ENCODE measurements at places on chromosomes 4 and X.

DNA sequence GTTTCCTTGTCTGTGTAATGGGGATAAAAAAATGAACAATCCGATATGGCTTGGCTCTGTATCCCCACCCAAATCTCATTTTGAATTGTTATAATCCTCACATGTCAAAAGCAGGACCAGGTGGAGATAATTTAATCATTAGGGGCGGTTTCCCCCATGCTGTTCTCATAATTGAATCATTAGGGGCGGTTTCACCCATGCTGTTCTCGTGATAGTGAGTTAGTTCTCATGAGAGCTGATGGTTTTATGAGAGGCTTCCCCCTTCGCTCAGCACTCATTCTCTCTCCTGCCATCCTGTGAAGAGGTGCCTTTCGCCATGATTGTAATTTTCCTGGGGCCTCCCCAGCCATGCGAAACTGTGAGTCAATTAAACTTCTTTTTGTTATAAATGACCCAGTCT is 633.5 kb downstream of the RAPGEF2 start:
- DNase-seq: no peak

- DNase-seq: no peak
Measured at GRCh38 chr4:2689114-2689513, 67.0 kb downstream of the TNIP2 start.

- DNase-seq: no peak
Measured at GRCh38 chr4:25800245-25800644, 62.5 kb downstream of the SEL1L3 start.

DNA sequence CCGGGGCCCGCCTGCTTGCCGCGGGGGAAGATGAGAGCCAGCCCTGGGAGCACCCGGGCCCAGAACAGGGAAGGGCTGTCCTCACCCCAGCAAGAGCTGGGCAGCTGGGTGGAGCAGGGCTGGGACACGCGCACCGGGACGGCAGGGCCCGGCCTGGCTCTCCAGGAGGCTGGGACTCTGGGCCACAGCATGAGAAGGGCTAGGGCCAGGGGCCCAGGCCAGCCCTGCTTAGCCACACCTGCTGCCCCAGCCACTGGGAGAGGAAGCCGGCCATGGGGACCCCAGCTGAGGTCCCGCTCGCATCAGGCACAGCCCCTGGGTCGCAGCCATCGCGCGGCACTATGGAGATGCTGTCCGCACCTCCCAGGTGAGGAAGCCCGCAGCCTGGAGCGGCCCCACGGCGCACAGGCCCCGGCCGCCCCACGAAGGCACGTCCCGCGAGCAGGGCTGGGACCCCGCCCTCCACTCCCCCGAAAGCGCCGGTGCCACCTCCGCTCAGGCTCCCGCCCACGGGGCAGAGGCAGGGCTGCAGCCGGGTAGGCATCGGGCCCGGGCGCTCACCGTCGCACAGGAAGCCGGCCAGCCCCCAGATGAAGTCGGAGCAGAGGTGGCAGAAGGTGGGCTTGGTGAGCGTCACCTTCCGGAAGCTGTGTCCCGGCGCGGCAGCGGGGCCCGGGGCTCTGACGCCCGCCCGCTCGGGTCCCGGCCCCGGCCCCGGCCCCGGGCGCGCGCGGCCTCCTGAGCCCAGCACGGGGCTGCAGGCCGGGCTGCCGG is 531 bp downstream of the DGKQ start:
- peak; percentile 85 for DNase-seq

- DNase-seq: no peak
Measured at GRCh38 chr4:86611757-86612156, 17.6 kb downstream of the PTPN13 start.

- DNase-seq: no peak
Measured at GRCh38 chr4:58048491-58048890, 938.3 kb upstream of the IGFBP7 start.

GRCh38 chrX:13043138-13043537 is 1.3 kb downstream of the FAM9C start:
- DNase-seq: no peak

DNA sequence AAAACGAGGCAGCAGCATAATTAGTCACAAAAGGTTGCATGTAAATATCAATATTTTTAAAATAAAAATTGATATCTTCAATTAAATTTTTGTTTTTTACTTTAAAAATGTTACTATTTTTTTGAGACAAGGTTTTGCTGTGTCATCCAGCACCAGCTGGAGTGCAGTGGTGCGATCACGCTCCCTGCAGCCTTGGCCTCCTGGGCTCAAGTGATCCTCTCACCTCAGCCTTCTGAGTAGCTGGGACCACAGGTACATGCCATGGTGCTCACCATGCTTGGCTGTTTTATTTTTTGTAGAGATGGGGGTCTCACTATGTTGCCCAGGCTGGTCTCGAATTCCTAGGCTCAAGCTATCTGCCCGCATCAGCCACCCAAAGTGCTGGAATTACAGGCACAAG is 96.8 kb upstream of the FRAS1 start:
- no peak for DNase-seq

GRCh38 chrX:94961730-94962129 is 1287.7 kb downstream of the FAM133A start:
- no peak for DNase-seq

DNA sequence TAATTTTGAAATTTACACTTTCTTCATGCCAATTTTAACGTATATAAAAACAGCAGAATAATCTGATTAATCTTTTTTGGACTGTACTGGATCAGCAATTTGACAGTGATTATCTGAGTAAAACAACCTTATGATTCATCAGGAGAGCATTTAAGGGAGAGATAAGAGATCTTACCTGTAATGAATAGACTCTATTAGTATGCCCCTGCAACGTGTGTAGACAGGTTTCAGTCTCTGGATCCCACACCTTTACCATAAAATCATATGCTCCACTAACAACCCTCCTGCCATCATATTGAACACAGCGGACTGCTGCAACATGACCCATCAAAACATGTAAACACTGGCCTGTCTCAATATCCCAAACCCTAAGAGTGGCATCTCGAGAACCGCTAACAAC is 210.1 kb downstream of the FBXW7 start:
- DNase-seq: no peak

DNA sequence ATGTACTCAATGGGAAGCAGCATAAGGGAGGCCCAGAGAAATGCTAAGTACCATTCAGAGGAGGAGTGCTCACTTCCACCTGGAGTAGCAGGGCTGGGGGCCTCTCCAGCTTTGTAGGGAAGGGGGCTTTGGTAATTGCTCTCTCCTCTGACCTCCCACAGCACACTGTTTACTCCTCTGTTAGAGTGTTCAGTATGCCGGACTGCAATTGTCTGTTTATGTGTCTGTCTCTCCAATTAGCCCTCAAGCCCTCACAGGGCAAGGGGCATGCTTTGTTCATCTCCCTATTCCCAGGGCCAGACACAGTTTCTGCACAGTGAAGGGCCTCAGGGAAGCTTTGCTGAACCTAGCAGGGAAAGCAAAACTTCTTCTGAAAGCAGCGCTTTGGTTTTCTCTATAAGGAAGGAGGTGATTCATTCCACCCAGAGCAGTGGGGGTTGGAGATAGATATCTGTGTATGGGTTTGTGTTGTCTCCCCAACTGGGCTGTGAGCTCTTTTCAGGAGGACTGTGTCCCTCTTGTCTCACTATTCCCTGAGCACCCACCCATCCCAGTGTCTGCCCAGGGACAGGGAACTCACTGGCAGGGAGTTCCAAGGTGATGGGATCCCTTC is 50.0 kb upstream of the VMA21 start:
- DNase-seq: no peak

DNA sequence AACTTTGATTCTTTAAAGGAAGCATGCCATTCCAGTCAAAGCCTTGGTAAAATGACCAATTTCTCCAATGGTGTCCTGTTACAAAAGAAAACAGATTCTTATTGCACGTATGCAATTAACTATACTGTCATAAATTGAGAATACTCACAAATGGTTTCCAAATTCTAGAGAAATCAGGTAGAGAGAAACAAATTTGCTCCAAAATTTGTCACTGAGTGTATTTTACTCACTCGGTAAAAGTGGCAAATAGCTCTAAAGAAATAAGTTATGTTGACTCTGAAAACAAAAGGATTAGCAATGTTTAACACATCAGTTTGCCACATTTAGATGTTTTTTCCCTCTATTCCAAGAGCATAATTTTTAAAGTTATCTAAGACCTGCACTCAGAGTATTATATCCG is 133.1 kb downstream of the DMD start:
- DNase-seq: no peak

DNA sequence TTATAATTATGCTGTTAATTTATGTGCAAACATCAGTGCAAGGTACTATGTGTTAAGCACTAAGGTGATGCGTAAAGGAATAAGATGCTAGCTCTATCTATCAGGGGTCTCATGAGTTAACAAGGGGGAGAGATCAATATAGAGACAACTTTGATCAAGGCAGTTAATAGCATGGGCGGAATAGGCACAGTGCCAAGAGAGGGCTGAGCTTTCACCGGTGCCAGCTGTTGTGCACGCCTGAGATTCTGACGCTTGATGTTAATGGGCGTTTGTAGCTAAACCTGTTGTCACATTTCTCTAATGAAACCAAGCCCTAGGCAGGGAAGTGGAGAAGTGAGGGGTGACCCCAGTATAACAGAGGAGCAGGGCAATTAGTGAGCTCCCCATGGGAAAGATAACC is 86.0 kb upstream of the NMU start:
- DNase-seq: no peak

GRCh38 chr4:39390603-39391002 is 16.1 kb upstream of the KLB start:
- no peak for DNase-seq

DNA sequence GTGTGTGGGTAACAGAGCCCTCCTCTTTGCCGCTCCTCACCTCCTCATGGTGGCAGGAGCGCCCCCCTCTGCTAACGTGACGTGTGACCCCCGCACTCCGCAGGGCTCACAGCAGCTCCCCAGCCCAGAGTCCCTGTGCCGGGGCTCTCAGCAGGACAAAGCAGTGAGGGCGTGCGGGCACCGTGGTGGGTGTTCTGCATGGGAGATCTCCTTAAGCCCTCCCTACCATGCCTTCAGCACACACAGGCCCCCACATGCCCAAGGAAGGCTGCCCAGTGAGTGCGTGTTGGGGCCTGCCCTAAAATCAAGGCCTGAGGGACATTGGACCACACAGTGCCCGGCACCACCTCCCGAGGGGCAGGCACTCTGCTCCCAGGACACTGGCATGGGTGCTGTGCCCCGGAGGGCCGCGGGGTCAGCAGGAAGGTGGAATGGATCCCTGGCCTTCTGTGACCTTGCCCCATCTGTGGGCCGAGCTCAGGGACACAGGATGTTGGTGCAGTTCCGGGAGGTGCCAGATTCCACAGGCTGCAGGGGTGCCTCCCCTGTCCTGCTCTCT is 10.1 kb downstream of the PSAPL1 start:
- no peak for DNase-seq
